ENCODE measurements at places on chromosomes 11 and 22.

DNA sequence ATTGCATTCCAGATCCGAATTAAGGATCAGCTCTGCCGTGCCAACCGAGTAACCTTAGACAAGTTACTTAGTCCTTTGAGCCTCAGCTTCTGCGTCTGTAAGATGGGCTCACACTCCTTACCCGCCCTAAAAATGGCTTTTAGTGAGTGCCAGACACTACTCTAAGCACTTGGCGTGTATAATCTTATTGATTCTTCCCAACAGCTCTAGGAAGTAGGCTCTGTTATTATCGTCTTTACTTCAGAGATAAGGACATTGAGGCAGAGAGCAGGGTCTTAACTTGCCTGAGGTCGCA lies 21.7 kb upstream of the ROBO3 start:
- no peak for DNase-seq

GRCh38 chr22:49548356-49549202 lies 279.1 kb downstream of the BRD1 start:
- DNase-seq: no peak

GRCh38 chr11:17979770-17980371 lies 33.0 kb downstream of the SERGEF start:
- peak; percentile 39 for DNase-seq

DNA sequence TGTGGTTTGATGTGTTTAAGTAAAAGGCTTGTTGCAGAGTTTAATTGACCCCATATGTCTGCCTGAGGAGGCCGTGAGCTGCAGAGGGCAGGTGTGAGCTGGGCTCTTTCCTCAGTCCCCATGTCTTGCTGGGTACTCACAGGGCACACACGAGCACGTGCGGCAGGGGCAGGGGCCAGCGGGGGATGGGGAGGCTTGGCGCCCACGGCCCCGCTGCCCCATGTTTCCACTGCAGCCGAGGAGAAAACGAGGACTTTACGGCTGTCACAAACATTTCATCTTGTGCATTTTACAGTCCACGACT lies 24.7 kb upstream of the CCDC188 start:
- DNase-seq: no peak

DNA sequence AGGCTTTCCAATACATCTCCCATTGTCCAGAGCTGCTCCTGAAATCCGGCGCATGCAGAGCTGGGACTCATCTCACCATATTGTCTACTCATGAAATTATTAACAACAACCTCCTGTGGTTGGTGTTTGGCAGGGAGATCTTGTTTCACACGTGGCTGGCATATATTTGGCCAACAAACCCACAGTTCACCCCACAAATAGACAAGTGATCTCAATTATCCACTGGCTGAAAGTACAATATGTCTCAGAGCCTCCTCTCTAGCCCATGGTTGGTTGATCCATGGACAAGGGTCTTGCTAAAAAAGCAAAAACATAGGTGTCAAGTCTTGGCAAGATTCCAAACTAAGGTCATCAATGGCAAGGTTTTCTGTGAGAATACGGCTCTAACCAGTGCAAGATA lies 386.9 kb downstream of the ETS1 start:
- DNase-seq: no peak
